ENCODE measurements at places on chromosomes 7 and 10. TPM values are rescaled to one million over a fixed set of nuclear protein-coding genes. Genes with fewer than 3 reads are reported as not detected.
A peak's percentile ranks its signal among the peaks of the same experiment; 100 is the strongest.

RTKN2 gene
- total RNA-seq, result 9.9 TPM

STEAP1B gene
- total RNA-seq, result 89.9 TPM

CRYGN gene
- total RNA-seq, result not detected

DNA sequence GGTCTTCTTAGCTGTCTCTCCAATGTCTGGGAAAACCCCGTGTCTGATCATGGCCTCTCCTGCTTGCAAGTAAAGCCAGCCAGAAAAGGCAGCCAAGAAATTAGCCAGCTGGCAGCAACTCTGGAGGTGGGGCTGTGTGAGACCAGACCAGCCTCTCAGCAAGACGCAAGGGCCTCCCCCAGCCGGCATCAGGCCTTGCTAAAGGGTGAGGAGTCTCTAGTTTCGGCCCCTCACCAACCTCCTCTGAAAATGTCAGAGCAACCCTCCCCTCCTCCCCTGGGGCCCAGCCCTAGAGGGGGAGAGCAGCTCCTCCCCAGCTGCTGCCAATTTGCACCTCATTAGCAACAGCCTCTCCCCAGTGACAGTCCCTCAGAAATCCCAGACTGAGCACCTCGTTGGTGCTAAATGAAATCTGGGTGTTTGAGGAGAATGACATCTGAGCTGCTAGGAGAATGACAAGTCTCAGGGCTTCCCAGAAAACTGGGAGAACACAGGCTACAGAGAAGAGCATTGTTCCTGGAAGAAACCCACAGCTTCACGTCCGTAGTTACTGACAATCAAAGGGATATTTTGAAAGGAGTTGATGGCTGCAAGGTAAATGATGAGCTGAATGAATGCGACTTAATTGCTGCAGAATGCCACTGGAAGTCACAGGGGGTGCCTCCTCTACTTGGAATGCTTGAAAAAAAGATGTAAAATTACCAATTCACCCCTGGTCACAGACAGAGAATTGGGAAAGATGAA, 25.9 kb downstream of the DGKI start:
- DNase-seq, result peak; percentile 42

DNA sequence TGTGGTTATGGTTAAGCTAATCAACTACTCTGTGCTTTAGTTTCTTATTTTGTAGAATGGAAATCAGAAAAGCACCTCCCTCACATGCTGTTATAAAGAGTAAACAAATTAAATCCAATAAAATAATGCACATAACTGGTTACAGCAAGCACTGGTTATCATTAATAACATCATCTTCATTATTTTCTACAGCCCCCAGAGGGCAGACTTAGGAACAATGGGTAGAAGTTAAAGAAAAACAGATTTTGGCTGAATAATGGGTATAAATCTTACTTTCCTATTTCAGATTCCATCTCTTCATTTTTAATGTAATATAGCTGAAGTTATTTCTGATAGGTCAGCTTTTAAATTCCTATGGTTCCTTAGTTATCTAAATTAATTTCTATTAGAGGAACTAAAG, 126.5 kb downstream of the DOCK4 start:
- DNase-seq, result no peak

DNA sequence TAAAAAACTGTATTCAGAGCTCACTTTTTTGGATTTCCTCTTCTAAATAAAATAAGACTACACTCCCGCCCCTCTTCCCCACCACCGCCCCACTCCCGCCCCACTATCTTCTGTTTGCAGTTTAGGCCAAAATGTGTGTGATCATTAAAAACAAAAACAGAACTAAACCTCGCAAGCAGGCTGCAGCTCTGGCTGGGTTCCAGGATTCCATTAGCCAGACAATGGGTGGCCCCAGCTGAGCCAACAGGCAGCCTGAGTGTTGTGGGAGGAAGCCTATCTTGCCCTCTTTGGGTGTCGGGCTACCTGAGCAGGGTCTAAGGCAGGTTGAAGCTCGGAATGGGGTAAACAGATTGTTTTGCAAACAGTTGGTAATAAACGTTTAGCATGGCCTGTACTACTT, 41.7 kb downstream of the ARL4A start:
- DNase-seq, result peak; percentile 54

- no peak for DNase-seq
These were observed 15.0 kb upstream of the GFRA1 start for GRCh38 chr10:116287906-116288501.

- no peak for DNase-seq
These were observed 199.7 kb downstream of the TNS3 start for GRCh38 chr7:47382200-47382599.
